ENCODE measurements at places on chromosomes 3 and 15.

DNA sequence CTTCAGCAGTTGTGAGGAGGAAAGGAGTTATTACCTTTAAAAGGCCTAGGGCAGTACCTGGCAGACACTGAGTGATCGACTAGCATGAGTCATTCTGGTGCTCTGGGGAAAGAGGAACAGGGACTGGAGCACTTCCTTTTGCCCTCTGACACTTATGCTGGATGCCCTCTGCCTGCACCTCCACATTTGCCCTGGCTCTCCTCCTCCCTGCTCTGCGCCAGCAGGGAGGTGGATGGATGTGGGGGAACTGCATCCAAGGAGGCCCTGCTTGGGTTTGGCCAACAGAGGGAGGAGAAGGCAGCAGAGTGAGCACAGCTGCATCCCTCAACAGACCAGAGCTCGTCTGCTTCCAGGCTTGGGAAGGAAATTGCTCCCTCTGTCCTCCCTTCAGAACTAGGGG is 75.0 kb downstream of the SEMA5B start:
- DNase-seq: no peak

DNA sequence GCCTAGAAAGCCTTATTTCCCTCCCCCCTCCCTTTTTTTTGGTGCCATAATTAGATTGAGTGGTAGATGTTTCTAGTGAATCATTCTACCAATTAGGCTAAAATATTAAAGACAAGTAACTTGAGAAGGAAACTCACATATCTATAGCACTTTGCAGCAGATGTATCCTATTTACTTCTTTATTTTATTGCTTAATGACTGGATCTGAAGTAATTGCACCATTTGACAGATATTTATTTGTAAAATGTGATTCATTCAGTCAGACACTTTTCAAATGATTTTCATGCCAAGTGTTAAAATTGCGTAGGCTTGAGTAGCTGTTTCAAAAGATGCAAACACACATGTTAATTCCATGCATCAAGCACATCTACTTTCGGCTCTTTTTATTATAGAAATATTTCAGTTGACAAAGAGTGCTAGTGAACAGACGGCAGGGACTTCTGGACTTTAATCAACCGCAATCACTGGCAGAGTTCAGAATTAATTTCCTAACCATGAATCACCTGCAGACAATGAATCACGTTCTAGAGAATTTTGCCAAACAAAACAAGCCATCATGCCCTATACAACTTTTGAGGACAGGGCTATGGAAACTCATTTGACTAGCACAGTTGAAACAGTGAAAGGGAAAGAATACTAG is 636.8 kb downstream of the MECOM start:
- peak; percentile 55 for DNase-seq

- no peak for DNase-seq
Observed at GRCh38 chr3:194029846-194030245, 106.1 kb upstream of the HES1 start.

DNA sequence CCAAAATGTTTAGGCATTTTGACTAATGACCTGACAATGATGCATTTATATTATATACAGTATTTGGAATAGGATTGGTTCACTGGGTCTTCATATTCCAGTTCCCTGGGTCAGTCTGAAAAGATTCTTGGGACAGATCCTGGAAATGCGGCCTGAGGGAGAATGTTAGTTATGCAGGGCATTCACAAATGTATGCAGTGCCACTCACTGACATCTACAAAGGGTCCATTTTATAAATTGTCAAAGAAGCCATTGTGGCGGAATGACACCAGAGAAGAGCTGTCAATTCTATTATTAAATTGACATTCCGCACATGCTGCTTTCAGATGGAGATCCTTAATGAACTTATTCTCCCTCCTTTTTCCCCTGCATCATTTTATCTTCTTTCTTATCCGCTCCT is 176.6 kb downstream of the VGLL3 start:
- no peak for DNase-seq

- peak; percentile 19 for DNase-seq
Observed at GRCh38 chr3:186239321-186239720, 122.7 kb downstream of the DGKG start.

DNA sequence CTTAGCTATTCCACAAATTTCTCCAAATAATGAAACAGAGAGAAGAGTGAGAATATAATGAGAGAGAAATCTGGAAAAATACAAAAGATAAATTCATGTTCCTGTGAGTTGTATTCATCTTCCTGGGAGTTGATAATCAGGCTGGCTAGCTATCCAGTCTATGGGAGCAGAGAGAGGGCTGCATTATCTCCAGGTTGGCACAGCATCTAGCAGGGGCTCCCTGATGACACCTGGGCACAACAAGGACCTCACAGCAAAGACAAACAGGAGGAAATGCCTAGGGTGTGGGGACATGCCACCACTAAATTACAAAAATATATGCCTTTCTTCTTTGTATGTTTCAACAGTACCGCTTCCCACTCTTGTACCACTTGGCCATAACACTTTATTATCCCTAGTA is 1.9 kb downstream of the EHD4 start:
- no peak for DNase-seq

GRCh38 chr3:183885766-183886165 is 1.1 kb upstream of the PARL start:
- no peak for DNase-seq

DNA sequence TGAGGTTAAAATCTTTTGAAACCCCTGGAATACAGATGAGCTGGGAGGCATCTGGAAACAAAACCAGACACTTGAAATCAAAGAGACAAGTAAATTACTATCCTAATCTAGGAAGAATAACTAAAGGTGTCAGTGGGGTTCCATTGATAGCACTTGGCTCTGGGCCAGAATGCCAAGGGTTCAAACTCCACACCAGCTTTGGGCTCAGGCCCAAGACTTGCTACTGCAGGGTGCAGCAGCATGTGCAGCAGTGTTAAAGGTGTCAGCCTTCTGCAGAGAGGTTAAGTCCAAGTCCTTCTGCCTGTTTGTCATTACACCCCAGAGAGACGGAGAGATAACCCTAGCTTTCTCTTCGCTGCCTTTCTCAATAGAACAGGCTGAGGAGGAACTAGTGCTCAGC is 273.9 kb downstream of the TIGIT start:
- DNase-seq: no peak

Measured in fibroblast of villous mesenchyme (primary cell).